ENCODE measurements at places on chromosomes 5 and 9. TPM values are rescaled to one million over a fixed set of nuclear protein-coding genes. Genes with fewer than 3 reads are reported as not detected.

The BAAT gene
- not detected for total RNA-seq

The CXCL14 gene
- total RNA-seq: 10.9 TPM

The MCTP1 gene
- total RNA-seq: 26.7 TPM

The CNTFR gene
- total RNA-seq: 14.7 TPM

The MAPKAP1 gene
- 54.1 TPM for total RNA-seq

The RLN2 gene
- total RNA-seq: not detected

All from uterus (tissue), 4 donors.